ENCODE measurements at places on chromosomes 7 and 10. TPM values are rescaled to one million over a fixed set of nuclear protein-coding genes. Genes with fewer than 3 reads are reported as not detected.
A peak's percentile ranks its signal among the peaks of the same experiment; 100 is the strongest.

DNA sequence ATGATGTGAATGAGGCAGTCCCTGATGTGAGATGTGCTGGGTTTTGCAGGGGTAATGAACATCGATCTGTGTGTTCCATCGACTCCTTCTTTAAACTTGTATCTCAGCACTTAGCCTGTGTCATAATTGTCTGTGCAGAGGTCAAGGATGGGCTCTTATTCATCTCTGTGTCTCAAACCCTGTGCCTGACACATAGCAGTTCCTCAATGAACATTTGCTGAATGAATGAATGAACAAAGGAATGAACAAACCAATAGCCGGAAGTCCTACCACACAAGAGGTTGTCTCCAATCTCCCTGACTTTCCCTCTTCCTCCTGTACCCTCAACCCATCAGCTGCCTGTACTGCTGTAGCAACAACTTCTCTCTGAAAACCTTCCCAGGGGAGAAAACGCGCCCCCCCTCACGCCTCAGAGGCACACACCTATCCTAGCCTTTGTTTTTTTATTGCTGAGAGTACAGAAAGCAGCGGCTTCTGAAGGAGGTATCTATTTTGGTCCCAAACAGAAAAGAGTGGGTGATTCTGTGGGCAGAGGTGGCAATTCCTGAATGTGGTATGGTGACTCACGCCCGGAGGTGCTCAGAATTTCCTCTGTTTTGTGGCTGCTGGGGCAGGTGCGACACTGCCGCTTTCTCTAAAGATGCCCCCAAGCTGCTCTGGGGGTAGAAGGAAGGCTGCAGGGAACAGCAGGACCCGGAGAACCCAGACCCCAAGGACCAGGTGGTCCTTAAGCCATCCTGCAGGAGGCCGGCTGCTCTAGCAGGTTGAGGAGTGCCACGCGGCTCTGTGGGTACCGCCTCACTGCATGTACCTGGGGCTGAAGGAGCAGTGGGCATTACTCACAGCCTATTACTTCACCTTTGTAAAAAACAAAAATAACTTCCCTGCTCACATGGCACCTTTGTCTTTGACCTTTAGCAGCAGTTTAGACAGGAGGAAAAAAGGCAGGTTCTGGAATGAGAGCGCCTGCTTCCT lies 9.6 kb downstream of the IL2RA start:
- no peak for DNase-seq

GRCh38 chr7:51428217-51428887 lies 111.7 kb upstream of the COBL start:
- no peak for DNase-seq

GRCh38 chr7:146698995-146699610 lies 582.5 kb downstream of the CNTNAP2 start:
- DNase-seq: no peak

DNA sequence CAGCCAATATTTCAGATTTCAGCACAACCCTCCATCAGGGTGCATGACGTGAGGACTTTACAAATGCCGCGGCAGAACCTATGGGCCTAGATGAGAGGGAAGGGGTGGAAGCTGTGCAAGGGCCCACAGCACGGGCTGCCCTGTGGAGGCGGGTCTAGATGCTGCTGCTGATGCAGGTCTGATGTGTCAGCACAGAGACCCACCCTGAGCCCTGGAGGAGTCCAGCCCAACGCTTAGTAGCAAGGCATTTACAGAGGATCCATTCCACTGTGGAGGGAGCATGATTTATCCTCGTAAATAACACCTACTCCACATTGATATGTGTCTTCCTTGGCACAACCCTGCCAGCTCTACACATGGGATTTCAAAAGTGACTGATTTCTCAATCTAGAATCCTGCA lies 48.5 kb downstream of the MYL10 start:
- no peak for DNase-seq

DNA sequence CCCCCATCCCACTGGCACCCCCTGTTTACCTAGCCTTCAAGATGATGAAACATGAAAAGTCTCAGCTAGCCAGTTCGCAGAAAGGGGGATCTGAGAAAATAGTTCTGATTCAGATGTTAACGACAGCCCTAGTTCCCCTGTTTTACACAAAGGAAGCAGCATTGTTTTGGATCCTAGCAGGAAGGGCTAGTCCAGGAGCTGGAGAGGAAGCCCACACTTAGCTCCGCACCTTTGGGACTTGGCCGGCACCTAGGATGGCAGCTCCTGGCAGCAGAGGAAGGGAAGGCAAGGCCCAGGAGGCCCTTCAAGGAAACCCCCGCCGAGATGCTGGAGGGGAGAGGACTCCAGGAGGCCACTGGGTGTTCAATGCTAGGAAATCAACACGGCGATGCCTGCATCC lies 29.0 kb upstream of the MGMT start:
- DNase-seq: no peak

- no peak for DNase-seq
Observed at GRCh38 chr10:101769541-101770180, 6.3 kb downstream of the FGF8 start.

DNA sequence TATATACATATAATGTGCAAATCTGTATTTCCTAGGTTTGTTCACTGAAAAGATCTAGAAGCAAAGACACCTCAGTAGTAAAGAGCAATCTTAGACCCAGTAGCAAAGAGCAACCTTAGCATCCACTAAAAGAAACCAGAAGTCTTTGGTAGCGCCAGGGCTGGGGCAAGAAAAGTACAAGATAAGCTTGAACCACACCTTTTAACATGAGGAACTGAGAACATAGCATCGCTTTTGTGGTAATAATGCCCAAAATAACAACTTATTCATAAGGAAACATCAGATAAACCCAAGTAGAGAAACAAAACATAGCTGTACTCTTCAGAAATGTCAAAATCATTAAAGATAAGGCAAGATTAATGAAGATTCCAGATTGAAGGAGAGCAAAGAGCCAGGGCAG lies 173.4 kb downstream of the IMMP2L start:
- no peak for DNase-seq

GRCh38 chr10:98489561-98490481 lies 43.1 kb upstream of the HPS1 start:
- no peak for DNase-seq

DNA sequence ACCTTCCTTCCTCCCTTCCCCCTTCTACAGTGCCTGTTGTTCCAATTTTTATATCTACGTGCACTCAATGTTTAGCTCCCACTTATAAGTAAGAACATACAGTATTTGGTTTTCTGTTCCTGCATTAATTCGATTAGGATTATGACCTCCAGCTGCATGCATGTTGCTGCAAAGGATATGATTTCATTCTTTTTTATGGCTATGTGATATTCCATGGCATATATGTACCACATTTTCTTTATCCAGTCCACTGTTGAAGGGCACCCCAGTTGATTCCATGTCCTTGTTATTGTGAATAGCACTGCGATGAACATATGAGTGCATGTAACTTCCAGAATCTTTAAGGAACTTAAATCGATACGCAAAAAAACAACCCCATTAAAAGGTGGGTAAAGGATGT lies 39.9 kb downstream of the BET1 start:
- DNase-seq: no peak

DNA sequence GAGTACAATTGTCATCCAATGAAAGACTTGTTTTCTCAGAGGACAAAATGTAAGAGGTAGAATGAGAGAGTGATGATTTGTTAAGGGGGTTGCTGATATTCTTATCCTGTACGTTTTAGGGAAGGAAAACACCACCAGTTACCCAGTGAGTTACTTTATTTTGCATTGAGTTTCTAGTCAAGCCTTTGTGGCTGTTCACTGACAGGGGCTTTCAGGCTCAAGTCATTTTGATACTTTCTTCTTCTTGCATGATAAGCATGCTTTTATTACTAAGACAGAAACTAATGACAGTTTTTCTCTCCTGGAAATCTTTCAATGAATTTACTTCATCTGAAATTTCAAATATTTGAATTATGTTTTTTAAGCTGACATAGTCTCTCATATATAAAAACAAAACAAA lies 710.2 kb upstream of the POM121L12 start:
- DNase-seq: no peak

- DNase-seq: no peak
Observed at GRCh38 chr7:158120316-158120715, 467.3 kb downstream of the PTPRN2 start.

DNA sequence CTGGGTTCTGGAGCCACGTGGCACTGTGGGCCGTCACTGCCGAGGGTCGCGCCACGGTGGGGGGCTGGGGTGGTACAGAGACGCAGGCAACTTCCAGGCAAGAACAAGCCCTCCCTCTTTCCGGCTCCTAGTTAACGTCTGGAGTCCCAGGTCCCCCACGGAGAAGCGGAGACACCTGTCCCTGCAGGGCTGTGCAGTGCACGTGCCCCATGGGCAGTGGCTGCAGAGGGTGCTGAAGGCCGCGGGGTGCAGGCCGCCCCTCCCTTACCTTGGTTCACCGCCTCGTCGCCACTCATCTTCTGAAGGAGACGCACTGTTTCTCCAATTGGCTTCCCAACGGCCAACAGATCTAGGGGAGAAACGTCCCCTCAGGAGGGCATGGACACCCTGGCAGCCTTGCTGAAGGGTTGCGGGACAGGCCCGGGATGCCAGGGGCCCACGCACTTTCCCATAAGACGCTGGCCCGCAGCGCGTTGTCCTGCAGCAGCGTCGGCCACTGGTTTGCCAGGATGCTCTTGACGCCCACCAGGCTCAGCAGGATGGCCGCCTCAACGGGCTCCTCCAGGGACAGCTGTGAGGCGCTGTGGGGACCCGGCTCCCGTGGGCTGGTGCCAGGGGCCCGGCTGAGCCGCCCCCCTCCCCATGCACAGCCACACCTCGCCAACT lies 24.3 kb upstream of the NKX6-2 start:
- no peak for DNase-seq

DNA sequence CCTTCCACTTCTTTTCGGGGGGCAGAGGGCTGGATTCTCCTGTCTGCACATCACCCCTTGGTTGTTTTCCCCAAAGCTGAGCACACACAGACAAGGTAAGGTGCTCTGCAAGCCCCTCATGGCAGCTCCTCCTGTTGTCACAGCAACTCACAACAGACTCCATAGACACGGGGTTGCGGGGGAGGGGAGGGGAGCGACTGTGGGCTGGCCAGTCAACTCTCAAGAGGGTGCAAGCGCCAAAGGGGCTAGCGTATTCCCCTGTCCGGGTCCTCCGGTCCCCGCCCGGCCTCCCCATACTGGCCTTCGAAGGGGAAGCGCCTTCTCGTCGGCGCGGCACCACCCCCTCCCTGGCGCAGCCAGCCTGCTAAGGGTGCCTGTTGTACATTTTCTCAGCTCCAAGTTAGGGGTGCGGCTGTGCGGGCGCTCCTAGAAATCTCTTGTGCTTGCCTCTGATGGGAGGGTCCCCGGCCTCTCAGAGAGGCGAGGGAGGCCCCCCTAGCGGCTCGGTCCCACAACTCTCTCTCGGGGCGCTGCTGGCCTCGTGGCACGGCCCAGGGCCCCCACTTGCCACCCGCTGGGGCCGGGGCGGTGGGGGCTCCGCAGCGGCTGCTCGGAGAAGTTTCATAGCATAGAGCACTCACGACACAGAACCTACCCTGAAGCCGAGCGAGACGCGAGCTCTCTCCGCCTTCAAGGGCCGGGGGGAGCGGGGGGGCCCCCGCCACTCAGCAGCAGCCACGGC lies 498 bp downstream of the RHOBTB1 start:
- DNase-seq: peak; percentile 74

DNA sequence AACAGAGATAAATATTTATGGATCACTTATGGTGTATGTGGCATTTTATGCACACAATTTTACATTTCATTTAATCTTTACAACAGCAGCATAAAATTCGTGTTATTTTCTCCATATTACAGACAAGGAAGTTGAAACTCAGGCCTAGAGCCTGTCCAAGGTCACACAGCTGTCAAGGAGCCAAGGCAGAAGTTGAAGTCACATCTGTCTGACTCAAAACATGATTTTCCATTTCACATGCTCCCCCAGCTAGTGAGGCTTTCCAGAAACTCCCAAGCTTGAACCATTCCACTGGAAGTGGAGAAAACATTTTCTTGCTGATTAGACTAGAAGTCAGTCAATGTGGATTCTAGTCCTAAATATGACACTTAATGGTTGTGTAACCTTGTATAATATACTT lies 110.5 kb downstream of the HECTD2 start:
- peak; percentile 53 for DNase-seq

DNA sequence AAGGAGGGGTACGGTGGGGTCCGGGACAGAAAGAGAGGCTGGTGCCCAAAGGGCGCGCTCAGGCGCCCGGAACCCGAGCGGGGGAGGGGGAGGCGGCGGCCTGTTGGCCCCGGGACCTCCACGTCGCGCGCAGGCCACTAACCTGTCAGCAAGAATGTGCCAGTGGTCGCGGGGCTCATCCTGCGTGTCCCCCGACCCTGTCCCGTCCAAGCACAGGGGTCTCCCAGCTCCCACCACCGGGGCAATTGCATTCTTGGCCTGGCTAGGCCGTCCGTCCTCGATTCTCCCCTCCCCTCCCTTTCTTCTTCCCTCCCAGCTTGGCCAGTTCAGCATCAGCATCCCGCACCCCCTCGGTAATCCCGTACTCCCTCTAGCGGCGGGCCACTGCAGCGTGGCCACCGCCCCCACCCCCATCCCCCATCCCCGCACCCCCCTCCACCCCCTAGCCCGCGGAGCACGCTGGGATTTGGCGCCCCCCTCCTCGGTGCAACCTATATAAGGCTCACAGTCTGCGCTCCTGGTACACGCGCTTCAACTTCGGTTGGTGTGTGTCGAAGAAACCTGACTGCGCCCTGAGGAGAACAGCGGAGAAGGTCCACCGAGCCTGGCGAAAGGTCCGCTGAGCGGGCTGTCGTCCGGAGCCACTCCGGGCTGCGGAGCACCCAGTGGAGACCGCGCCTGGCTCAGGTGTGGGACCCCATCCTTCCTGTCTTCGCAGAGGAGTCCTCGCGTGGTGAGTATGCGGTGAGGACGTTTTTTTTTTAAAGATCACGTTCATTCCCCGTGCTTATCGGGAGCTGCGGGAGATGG lies at the start of gene SGCE:
TSS of gene SGCE (minus strand) at position 286 of the 810 bp plus-strand sequence. CDS start at position 251, 35 bp downstream.
- peak; percentile 67 for DNase-seq

DNA sequence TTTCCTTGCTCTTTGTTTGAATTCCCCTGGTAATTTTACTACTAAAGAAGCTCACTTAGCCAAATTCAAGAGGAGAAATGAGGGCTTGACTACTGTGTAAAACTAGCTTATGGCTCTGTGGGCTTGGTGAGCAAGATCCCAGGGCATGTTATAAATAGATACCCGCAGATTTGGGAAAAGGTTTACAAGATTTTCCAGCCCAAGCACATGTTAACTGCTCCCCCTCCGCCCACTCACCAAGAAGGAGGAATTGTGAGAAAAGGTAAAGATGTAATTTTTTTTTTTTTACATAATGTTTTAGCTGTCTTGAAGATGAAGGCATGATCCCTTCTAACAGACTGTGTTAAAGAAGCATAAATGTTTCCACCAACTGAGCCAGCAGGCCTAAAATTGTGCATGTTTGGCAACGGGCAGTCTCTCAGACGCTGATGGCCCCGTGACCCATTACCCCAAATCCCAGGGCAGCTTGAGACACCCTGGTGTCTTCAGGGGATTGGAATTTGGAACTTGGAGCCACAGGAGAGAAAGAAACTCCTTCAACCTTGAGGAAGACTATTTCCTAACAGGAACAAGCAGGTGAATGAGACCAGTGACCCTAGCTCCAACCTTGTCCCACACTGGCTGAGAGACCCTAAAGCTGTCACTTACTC lies 429.8 kb upstream of the CELF2 start:
- no peak for DNase-seq

- no peak for DNase-seq
Observed at GRCh38 chr7:52959878-52960660, 75.4 kb upstream of the POM121L12 start.

- no peak for DNase-seq
Observed at GRCh38 chr10:62759599-62760175, 44.8 kb upstream of the ADO start.

PNLIPRP1 gene
- not detected for total RNA-seq

OPALIN gene
- total RNA-seq: not detected

TAC1 gene
- total RNA-seq: not detected

MEIG1 gene
- total RNA-seq: not detected

SAMD9L gene
- 9.1 TPM for total RNA-seq
